ENCODE measurements at places on chromosomes 7 and 10.

- no peak for DNase-seq
Measured at GRCh38 chr10:102424145-102424544, 3.5 kb downstream of the FBXL15 start.

DNA sequence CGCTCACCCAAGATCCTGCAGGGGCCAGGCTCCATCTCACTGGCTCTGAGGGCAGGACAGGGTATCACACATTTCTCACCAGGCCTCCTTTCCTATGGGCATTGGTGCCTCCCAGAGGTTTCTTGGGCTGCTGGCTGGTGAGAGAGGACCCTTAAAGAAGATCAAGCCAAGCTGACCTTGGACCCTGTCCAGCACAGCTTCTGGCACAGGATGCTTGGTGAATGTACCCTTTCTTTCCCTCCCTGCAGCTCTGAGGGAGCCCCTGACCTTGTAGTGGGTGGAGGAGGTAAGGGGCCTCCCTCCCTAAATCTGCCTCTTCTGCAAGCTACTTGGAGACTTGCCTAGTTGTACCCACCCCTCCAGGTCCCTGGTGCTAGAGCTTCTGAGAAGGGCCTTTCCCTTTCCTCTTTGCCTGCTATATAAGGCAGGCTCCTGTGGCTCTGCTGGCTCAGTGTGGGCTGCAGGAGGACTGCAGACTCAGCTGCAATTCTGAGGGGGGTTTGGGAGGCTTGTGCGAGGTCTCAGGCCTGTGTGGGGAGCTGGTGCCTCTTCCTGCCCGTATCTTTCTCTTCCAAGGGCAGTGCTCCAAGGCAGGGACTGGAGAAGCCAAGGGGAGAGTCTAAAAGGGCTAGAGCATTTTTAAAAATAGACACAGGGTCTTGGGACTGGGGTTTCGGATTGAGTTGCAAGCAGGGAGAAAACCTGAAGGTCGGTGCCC is 11.7 kb upstream of the TRIM8 start:
- DNase-seq: no peak

DNA sequence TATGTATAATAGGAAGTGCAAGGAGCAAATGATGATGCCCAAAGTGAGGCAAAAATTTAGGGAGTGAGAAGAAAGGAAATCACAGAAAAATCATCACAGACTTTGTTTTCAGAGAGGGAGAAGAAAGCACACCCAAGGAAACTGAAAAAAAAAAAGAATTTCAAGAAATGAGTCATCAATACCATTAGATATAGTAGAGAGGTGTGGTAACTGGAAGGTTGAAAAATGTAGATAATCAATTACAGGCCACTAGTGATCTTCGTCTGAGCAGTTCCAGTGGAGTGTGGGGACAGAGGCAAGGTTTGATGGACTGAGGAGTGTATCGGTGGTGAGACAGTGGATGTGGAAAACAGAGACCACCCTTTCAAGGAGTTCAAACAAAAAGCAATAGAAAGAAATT is 31.7 kb downstream of the ASB4 start:
- no peak for DNase-seq

- no peak for DNase-seq
Measured at GRCh38 chr7:37826825-37827224, 21.6 kb upstream of the NME8 start.

- DNase-seq: no peak
Measured at GRCh38 chr7:68319061-68319460, 1279.2 kb upstream of the AUTS2 start.

DNA sequence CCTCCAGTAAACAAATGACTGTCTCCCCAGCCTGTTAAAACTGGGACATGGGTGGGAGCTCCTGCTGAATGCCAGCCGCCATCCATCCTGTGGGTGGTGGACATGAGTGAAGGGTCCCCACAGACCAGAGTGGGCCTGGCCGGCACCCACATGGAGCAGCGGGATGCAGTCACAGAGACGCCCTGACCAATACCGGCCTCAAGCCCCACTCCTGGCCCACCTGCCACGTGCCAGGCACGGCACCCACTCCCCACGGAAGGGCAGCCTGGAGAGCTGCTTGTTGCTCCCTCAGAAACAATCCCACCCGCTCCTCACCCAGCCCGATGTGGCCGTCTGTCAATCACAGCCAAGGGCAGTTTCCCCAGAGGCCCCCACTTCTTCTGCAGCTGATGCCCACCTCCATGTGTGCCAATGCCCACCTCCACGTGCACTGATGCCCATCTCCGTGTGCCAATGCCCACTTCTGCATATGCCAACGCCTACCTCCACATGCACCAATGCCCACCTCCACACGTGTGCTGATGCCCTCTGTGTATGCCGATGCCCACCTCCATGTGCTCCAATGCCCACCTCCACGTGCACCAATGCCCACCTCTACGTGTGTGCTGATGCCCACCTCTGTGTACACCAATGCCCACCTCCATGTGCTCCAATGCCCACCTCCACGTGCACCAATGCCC is 42.8 kb upstream of the DNAAF5 start:
- no peak for DNase-seq

- peak; percentile 29 for DNase-seq
Measured at GRCh38 chr7:34982371-34983019, 54.8 kb downstream of the DPY19L1 start.

DNA sequence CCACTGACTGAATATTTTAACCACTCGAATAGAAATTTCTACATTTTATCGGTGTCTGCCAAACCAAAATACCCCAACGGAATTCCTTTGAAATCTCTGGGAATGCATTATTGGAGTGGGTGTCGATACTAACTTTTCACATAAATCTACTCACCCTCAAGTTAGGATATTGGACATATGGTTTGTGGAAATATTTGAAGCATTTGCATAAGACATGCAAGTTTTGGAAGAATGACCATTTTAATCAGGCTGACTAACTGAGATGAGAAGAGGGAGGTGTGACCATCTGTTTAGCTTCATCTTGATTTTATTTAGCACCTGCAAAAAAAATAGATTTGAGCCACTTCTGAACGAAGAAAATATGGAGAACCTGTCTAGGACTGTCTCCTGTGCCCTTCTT is 61.2 kb downstream of the KLF6 start:
- no peak for DNase-seq

DNA sequence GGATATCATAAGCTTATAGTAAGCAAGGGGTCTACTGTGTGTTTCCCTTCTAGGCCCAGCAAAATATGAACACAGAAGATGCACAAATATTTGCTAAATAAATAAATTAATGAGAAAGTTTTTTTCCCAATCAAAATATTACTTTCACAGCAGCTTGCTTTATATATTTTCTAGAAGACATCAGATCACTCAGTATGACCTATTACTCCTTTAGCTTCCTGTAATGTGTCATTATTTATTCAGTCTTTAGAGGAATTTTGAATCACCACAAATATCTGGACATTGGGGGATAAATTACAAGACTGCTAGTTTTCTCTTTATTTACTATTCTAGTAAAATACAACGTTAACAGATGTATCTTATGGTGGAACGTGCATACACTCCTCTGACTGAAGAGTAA is 765.8 kb upstream of the POM121L12 start:
- DNase-seq: no peak

- no peak for DNase-seq
Measured at GRCh38 chr10:52359441-52359840, 45.4 kb downstream of the DKK1 start.

- DNase-seq: no peak
Measured at GRCh38 chr10:89838044-89838615, 136.7 kb downstream of the KIF20B start.

Measured in OCI-M1 (cell line).